ENCODE measurements at places on chromosomes 7 and 10.

DNA sequence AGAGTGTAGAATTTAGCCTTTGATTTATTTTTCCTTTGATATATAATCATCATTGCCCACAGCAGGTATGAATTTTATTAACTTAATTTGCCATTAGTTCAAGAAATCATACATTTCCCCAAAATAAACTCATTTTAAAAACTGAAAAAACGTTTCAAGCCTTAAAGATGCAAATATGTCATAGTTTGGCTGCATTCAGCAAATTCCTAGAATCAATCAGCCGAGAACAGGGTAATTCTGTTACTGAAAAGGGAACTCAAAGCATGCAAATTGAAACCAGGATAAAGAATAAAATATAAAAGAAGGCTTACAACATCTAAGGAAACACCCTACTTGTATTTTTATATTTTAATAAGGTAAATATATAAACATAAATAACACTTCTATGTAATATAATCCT lies 233.8 kb upstream of the PRKCQ start:
- no peak for DNase-seq

- DNase-seq: no peak
These were observed 52.8 kb upstream of the AOAH start for GRCh38 chr7:36777062-36777461.

GRCh38 chr10:86062198-86062550 lies 304.4 kb downstream of the GRID1 start:
- DNase-seq: no peak

- DNase-seq: no peak
These were observed 17.5 kb downstream of the COX15 start for GRCh38 chr10:99714446-99714845.

DNA sequence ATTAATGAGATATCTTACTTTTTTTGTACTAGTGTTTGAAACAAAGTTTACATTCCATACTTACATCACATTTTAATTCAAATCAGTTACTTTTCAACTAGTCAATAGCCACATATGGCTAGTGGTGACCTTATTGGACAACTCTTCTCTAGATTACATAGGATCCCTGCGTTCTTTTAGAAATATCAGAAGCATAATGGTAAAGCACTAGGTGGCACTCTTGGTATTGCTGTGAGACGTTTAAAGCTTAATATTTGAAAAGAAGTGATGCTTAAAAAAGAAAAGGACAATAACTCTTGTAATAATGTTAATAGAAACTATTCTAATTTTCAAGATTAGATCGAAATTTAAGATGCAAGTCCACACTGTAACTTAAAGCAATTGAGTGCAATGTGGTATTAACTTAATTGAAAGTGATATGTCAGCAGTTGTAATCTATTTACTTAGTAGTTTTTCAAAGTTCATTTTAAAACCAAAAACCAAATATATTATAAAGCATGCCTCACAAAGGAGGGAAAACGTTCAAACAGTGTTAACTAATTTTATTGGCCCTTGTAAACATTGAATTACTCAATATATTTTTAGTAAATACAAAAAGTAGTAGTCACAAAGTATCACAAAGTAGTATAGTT lies 339.1 kb downstream of the ATRNL1 start:
- DNase-seq: peak; percentile 15

- no peak for DNase-seq
These were observed 254.8 kb upstream of the PITRM1 start for GRCh38 chr10:3427347-3427746.

DNA sequence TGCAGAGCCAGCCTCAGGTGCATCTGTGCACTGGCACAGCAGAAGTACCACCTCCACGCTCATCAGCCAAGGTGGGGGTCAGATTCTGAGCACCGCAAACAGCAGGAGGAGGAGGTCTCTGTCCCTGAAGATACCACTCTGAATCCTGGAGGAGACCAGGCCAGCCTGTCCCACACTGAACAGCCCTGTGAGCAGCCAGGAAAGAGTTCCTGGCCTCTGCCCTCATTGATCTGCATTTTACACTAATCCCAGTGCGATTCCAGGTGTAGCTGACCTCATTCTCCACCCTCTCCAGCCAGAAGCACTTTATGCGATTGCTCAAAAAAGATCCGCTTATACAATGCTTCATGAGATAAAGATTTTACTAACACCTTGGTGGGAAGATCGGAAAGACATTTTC lies 99.1 kb upstream of the CACUL1 start:
- DNase-seq: no peak

All from NCI-H69 (cell line).